ENCODE measurements at places on chromosomes 5 and 9.

- DNase-seq, result no peak
Measured at GRCh38 chr9:69655065-69655464, 17.1 kb downstream of the APBA1 start.

DNA sequence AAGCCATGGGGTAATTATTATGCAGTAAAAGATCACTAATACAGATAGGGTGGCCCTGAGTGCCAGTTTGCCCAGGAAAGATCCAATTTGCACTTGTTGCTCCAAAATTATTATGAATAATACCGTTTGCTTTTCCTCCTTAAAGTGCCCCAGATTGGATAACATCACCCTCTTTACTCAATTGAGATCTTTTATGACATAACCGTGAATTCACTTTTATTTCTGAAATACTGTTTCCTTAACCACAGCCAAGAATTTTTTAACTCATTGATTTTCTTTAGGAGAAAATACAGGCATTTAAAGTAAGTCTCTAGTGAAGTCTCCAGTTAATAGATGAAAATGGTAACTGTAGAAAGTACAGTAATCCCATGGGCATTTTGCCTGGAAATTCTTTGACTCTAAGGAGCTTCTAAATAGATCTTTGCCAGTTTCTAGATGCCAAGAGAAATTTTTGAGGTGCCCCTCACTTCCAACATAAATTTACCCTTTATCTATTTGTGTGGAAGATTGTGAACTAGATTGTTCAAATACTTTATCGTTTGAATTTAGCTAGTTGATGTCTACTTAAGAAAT, 99.2 kb downstream of the UHRF2 start:
- no peak for DNase-seq

- no peak for DNase-seq
Measured at GRCh38 chr5:166758151-166758550, 1533.3 kb upstream of the WWC1 start.

- no peak for DNase-seq
Measured at GRCh38 chr9:33117306-33117705, 40.8 kb upstream of the SMU1 start.

GRCh38 chr5:174877987-174878386, 153.6 kb downstream of the MSX2 start:
- DNase-seq, result no peak

DNA sequence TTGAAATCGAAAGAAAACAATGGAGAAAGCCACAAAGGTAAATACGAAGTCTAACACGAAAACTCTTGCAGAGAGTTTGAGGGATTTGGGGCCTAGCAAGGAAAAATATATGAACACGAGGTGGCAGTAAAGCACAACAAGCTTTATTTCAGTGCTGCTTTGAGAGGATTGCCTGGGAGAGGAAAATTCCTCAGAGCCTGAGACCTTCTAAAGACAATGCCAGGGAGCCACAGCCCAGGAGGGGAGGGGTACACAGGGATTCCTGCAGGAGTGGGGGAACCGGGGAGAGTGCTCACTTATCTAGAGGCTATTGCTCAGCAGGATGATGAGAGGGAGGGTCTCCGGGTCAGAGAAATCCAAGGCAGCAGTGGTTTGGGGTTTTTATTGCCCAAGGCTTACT, 134.9 kb upstream of the ADCY2 start:
- DNase-seq, result no peak

DNA sequence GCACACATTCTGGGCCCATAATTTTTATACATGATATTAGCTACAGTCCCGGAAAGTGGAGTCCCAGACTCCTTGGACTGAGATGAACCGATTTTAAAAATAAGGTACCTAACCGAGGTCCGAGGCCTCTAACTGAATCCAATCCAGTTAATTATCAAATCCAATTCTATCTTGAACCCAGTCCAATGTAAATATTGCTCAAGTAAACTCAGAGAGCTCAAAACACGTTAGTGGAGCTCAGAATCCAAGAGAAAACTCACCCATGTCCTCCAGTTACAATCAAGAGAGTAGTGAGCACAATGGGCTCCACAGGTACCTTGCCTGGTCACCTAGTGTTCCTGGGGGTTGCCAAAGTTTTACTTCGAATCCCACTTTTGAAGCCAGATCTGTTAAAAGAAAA, 37.9 kb upstream of the DIRAS2 start:
- no peak for DNase-seq

- DNase-seq, result no peak
Measured at GRCh38 chr5:80895523-80895922, 64.6 kb upstream of the RASGRF2 start.

DNA sequence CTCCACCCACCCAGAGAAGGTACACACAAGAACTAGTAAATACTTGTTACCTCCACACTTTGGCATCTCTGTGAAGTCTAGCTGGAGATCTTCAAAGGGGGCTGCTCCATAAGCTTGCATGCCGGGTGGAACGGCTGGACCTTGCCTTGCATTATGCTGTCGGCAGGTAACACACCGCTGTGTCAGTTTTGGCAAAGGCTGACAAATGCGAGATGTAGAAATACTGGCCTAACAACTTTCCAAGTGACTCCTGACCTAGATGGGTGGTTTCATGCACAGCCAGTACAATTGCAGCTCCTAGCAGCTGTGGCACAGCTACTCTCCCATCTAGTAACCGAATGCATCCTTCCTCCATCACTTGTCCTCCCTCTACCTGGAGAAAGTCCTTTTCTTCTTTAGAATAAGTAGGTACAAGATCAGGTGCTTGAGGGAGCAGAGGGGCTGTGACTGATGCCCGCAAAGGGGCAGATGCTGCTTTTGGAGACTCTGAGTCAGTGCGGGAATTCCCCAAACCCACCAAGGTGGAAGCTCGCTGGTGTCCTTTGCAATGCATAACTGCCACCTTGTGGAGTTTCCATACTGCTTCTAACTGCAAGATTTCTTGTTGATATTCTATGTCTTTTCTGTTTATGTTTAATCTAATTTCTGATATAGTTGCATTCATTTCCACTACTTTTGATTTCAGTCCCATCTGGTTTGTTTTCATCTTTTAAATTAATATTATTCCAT, 78.4 kb downstream of the TMEM161B start:
- no peak for DNase-seq

DNA sequence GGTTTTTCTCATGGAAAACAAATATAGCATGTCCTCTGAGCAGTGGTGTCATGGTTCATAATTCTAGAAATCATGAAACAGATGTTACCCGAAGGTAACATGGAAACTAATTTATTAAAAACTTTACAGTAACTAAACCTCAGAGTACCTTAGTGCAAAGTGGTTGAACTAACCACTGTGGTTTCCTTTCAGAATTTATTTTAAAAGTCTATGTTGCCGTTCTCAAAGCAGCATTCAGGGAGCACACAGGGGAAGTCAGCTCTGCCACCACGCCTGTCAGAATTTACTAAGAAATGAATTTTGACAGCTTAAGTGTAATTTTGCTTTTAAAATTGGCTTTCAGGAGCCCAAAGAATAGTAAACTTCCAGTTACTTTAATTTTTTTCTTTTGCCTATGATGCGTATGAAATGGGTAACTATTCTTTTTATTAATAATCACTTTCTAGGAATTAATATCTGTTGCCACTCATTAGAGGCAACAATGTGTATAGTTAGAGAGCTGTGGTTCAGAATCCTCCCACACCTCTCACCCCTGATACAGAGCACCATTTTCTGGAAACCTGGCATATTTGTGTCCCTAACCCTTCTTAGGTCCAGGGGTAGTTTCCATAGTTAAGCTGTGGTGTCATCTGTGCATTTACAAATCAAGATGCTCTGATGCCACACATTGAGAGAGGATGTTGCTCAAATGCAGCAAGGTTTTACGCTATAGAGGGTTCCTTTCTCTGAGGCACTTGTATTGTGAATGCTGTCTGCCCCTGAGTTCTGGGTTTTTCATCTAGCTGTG, 202.6 kb downstream of the ZSWIM6 start:
- DNase-seq, result no peak

DNA sequence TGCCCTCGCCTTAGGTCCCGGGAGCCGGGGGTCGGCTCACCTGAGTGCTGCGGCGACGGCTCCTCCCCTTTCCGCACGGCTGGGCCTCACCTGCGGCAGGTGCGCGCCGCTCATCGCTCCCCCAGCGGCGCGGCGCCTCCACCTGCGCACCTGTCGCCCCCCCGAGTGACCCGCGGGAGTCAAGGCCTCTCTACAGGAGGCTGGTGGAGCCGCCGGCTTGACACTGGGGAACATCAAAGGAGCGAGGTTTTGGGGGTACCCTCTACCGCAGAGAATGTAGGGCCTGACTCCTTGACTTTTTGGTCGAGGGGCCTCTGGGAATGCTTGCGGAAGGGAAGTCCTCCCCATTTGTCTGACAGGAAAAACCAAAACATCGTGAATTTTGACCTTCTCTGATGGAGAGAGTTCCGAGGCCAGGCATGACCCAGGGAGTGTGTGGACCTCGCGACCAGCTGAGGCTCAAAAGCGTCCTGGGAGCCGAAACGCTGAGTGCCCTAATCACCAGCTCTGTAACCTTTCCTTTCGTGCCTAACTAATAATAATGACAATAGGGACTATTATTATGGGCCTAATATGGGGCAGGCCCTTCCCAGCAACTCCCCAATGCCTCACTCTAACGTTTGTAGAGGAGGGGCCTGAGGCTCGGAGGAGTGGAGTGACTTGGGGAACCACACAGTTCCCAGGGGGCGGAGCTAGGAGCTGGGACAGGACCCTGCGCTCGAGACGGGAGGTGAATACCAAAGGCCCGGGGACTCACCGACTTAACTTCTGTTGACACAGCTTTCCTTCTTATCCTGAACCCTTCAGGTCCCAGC, 714 bp upstream of the IER5L start:
- DNase-seq, result no peak

GRCh38 chr5:14745753-14746152, 81.2 kb downstream of the OTULIN start:
- DNase-seq, result peak; percentile 20

DNA sequence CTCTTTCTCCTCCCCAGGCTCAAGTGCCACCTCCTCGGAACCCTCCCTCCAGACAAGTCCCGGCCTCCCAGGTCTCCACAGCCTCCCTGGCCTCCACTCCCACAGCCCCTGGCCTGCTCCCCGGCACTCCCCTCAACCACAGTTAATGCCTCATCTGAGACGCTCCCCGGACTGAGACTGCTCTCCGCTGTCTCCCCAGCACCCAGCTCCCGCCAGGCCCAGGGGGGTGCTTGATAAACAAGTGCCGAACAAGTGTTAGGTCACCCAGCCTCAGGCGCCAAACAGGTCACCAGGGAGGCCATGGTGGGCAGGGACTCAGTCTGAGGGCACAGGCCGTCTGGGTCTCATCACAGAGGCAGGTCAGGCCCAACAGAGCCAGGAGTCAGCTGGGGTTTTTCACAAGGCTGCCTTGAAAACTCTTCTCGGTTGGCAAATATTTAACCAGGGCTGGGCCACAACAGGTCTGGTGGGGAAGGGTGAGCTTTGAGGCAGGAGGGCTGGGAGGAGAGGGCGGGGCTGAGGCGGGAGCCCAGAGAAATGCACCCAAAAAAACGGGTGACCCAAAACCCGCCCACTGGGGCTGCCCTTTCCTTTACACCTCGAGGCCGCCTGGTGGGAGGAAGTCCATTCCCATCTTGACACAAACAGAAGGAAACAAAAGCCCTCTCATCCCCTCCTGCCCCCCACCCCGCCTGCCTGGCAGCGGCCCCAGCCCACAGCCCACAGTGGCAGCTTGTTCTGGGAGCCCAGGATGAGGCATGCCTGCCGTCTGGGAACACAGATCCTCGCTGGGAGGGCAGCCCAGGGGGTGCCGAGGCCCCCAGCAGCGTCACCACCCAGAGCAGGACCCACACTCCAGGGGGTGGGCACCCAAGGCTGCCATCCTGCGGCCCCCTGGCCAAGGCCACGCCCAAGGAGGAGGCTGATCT, 66.6 kb upstream of the STXBP1 start:
- no peak for DNase-seq

- DNase-seq, result no peak
Measured at GRCh38 chr9:129306318-129306973, 128.4 kb upstream of the IER5L start.

DNA sequence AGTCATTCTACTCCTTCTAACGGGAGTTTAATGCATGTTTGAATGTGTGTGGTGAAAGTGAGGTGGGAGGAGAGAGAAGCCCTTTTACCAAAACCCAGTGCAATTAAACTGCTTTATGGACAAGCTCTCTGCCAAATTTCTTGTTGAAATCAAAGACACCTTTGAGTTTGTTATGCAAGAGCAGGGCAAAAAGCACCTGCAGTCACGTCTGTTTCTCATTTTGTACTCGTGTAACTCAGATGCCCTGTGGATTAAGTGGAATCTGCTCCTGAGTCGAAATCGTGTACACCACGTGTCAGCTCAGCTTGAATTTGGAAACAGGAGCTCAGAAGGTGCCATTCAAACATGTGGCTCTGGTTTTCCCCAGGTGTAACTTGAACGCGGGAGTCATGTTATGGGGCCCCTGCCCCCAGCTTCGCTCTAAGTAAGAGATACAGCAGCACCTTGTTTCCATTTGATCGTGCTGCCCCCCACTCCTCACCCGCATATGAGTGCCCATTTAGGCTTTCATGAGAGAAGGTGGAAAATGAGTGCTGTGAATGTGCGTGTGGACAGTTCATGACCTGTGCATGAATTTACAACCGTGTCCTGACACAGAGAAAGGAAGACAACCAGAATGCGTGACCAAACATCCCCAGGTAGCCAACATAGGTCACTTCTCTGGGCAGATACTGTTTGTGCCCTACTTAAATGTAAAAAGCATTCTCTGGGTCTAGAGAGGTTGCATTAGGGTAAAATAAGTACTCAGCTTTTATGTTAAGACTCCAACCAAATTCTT, 347.0 kb upstream of the SLC30A5 start:
- DNase-seq, result no peak

- no peak for DNase-seq
Measured at GRCh38 chr9:129923589-129923988, 88.3 kb downstream of the USP20 start.

DNA sequence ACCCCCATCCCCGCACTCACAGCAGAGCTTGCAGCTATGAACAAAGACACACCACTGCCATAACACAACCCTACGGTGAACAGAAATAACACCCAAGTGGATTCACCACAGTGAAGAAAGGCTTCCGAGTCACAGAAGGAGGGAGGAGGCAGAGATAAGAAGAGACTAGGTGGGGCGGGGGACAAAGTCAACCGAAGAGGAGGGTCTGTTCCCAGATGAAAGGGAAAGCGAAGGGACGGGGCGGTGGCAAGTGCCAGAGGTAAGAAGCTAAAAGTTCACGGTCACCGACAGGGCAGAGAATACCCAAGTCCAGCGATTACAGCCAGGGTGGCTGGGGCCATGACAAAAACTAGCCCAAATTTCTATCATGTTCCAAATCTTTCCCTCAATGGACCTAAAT, 21.0 kb downstream of the EPB41L4B start:
- no peak for DNase-seq

Measured in stimulated activated CD8-positive, alpha-beta memory T cell treated with anti-CD3 and anti-CD28 coated beads, Interleukin-2, amount 100 ng/mL, for 1 hour (primary cell).